ENCODE measurements at places on chromosomes 2 and 18.

DNA sequence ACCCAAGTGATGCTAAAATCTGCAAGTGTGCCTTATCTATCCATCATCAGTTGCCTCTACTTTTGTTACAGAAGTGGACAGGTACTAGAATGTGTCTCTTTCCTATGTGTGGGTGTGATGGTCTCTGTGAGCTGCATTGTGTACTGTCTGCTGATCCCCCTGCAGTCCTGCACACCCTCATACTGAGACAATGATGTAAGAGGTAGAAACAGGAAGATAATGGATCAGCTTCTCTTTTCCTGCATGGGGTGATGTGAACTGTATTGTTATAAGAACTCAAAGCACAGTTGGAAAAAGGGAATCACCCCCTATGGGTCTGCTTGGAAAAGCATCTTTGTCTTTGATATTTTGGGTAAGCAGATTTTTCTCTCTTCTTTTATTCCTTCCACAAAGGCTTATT, 537.6 kb upstream of the CDH2 start:
- no peak for DNase-seq

DNA sequence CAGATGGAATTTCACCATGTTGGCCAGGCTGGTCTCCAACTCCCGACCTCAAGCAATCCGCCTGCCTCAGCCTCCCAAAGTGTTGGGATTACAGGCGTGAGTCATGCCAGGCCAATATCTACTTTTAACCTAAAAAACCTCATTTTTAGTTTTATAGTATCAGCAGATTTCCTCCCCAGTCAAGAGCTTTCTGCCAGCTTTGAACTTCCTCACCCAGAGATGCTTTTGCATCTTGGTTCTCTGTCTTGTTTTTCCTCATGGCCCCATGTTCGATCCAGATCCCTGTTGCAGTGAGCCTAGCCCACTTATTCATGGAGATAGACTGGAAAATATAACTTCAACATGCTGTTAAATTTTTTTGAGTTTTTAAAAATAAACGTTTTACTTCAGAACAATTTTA, 33.1 kb upstream of the CFAP36 start:
- DNase-seq = no peak

- DNase-seq = no peak
These were observed 844 bp upstream of the VSNL1 start for GRCh38 chr2:17539611-17540092.

GRCh38 chr2:157874997-157875640, 1.0 kb downstream of the ACVR1 start:
- DNase-seq = peak; percentile 42

GRCh38 chr2:55136138-55136541, 85.9 kb upstream of the RTN4 start:
- no peak for DNase-seq

- DNase-seq = no peak
These were observed 11.4 kb upstream of the KCNG2 start for GRCh38 chr18:79786304-79786703.

DNA sequence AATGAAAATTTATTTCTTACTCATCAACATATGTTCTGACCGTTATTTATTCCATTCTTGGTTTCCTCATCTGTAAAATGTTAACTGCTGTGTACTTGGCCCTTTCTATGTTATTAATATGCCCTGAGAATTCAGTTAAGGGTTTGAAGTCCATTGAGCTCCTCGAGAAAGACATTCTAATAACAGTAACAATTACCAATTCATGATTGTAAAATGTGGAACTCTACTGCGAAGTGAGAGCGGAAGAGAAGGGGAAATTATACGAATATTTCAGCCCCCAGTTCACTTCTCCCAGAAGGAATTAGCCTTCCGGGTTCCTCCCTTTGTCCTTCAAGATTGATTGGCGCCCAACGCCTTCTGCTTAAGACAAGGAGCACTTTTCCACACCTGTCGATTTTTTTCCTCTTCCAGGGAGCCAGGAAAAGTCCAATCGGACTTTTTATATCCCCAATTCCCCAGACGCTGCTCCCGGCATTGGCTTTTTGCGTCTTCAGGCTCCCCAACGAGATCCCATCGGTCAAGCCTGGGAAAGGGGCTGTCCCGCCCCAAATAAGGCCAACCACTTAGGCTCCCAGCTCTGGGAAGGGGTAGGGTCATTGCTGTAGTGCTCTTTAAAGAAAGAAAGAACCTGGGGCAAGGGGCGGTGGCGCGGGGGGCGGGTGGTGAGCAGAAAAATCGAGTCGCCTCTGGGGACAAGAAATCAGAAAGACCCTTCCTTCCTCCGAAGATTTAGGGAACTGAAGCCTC, 1.6 kb downstream of the DSC2 start:
- DNase-seq = no peak

DNA sequence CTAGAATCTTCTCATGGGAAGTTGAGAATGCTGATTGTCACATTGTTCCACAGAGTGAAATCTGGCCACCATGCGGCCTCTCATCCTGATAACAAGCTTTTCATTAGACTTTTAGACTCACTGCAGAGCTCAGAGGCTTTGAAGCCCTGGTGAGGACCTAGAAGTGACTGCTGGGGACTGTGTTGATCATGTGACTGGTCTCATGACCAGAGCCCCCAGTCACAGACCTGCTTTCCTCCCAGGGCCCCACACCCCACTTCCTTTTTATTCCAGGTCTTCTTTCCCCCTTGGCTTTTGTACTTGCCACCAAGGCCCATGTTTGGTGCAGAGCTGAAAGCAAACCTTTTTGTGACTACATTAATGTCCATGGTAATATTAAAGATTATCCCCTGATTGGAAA, 45.2 kb downstream of the PRKCE start:
- DNase-seq = no peak

DNA sequence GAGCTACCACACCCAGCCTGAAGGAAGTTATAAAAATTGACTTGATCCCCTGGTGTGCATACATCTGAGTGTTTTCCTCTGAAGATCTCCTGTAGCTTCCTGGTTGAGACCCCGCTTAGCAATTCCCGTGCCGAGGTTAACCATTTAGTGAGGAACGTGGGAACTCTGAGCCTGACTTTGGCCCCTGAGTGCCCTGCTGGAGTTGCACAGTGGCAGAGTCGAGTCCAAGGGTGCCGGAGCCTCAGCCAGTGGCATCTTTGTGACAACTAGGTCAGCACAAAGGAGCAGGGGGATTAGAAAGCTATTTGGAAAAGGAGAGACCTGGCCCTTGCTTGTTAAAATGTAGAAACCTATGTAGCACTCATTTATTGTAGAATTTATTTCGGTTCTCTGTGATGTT, 561.2 kb upstream of the SALL3 start:
- DNase-seq = no peak

GRCh38 chr2:98539056-98539735, 69.1 kb downstream of the COA5 start:
- DNase-seq = no peak

- DNase-seq = no peak
These were observed 144.3 kb upstream of the PELI1 start for GRCh38 chr2:64288321-64289193.

DNA sequence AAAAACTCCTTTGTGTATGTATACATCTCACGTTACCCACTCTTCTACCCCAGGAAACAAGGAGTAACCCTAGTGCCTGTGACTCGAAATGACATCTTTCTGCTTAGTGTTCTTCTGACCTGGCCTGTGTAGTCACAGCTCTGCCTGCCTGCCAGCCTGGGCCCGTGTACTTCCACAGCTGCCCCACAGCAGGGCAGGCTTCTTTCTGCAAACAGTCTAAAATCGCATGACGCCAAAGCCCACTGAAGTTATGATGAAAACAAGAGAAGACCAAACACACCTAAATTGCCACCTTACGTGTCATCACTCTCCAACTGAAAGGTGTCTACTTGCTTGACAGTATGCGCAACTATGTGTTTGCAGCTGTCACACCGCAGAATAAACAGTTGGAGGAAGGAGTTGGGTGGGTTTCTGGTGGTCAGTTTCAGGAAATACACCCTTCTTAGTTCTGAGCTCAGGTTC, 1.5 kb downstream of the GAREM1 start:
- DNase-seq = peak; percentile 76

GRCh38 chr2:102975996-102976975, 214.5 kb downstream of the TMEM182 start:
- no peak for DNase-seq

DNA sequence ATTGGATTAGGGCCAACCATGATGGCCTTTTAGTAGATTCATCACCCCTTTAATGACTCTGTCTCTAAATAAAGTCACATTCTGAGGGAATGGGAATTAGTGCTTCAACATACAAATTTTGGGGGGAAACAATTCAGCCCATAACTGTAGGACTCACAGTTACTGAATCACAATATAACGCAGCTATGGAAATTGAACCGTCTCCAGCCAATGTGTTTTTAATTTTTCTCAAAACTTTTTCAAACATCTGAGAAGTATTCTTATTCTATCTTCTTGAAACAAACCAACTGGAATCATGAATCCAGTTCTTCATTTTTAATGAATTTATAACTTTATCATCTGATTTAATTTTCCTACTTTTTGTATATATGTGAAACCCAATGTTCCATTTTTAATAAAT, 373.1 kb upstream of the SYT4 start:
- no peak for DNase-seq

DNA sequence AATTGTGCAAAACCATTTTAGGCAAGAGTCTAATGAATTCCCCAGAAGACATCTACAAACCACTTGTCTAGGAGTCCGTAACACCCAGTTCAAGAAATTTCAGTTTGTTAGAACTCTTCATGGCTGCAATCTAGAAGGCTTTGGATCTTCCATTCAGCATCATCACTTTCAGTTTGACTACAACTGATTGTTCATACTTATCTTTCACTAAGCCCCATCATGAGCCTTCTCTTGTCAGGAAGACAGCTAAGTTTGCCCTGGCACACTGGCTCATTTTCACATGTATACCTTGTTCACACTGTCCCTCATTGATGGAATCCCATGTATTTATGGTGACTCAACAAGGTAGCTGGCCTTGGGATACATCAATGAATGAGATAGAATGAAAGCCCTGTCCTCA, 898.4 kb upstream of the CELF4 start:
- DNase-seq = no peak

DNA sequence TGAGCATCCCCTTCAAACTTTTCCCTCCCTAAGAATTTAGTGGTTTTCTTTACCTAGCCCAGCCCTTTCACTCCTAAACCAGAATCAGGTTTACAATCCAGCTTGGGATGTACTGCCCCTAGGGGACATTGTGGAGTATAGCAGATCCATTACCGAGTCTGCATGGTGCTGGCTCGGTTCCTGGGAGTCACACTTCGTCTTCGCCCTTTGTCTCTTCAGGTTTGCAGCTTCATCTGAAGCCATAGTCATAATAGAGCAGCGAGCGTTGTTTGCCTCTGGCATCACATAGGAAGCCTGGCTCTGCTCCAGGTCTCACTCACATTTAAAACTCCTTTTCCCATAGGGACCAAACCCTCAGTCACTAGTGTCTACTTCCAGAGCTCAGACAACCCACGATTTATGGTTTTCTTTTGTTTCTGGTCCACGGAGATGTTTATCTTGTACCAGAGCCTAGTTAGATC, 16.8 kb upstream of the LYPD6 start:
- DNase-seq = no peak

GRCh38 chr2:7726989-7727388, 809.8 kb downstream of the RNF144A start:
- no peak for DNase-seq

GRCh38 chr2:235054919-235055318, 103.1 kb downstream of the SH3BP4 start:
- no peak for DNase-seq

GRCh38 chr18:70671889-70672565, 383.2 kb downstream of the SOCS6 start:
- DNase-seq = no peak

GRCh38 chr18:55981712-55982475, 393.9 kb upstream of the TCF4 start:
- no peak for DNase-seq

GRCh38 chr18:52588931-52589330, 248.9 kb downstream of the DCC start:
- DNase-seq = no peak

DNA sequence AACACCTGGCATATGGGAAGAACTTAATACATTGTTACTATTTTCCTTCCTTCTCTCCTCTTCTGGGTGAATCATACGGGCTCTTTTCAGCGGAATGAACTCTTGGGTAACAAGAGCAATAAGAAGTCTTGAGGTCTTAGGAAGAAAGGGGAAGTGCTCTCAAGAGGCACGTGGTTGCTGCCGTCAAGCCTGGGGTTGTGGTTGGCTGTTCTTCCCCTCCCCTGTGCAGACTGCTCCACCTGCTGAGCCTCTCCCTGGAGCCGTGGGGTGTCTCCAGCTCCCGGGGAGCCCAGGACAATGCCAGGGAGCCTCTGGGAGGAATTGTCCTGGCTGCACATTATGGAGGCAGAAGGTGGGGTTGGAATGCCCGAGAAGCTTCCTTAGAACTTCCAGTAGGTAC, 19.4 kb downstream of the TOGARAM2 start:
- DNase-seq = peak; percentile 81

DNA sequence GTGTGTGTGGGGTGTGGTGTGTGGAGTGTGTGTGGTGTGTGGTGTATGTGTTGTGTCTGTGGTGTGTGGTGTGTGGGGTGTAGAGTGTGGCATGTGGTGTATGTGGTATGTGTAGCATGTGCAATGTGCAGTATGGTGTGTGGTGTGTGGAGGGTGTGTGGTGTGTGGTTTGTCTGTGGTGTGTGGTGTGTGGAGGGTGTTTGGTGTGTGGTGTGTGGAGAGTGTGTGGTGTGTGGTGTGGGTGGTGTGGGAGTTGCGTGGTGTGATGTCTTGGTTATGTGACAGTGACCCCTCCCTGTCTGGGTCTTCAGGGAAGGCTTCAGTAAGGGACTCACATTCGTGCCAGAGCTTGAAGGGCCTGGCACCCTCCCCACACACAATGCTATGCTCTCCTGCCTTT, 718.2 kb upstream of the SOX11 start:
- DNase-seq = no peak

Measured in tibial artery (tissue), 4 donors.